Activated CD8-positive, alpha-beta memory T cell treated with anti-CD3 and anti-CD28 coated beads, Interleukin-2, amount 10 ng/mL, durations not matched to agents 7 days and 5 days (primary cell): ENCODE measurements at places on chromosomes 16 and 17. TPM values are rescaled to one million over a fixed set of nuclear protein-coding genes. Genes with fewer than 3 reads are reported as not detected.

Gene ARHGDIG
- not detected for total RNA-seq

- H3K4me3 ChIP-seq, result no peak overlapping the region
- H3K27ac ChIP-seq, result no peak overlapping the region
- H3K4me1 ChIP-seq, result no peaks in the 10 kb centered on the region
- DNase-seq, result no peak
Observed at GRCh38 chr16:19227643-19228042, 57.9 kb upstream of the CLEC19A start.

DNA sequence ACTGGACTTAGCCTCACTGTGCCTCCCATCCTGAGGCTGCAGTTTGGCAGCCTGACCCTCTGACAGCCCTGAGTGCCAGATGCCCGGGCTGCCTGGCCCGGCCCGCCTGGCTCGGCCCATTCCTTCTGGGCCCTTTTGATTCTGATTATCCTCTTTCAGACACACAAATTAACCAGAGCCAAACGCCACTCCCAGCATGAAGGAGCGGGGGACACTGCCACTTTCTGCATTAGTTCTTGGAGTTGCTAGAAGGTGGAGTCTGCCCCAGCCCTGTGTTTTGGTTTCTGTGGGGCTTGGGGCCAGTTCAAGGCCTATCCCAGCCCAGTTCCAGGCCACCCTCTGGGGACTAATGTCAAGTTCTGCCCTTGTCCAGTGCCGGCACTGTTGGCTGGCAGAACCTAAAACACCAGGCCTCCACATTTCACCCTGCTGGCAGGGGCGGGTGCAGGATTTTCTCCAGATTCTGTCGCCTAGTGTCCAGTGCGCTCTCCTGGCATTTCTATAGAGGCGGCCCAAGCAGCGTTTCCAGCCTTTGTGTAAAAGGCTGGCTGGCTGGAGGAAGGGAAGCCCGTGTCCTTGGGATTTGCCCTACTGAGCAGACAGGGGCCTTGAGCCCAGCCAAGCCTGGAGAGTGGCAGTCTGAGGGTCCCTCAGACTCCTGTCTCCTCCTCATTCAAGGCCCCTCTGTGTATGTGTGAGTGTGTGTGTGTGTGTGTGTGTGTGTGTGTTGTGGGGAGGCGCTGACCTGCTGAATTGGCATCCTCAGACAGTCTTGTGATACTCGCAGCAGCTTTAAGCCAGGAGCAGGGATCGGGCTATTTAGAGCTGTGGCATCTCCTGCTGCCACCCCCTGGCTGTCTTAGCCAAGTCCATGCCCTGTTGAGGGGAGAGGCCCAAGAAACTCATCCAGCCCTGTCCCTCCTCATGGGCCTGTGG is 21.4 kb downstream of the PLCD3 start:
- H3K27ac ChIP-seq, result no peak overlapping the region
- H3K4me1 ChIP-seq, result no peaks in the 10 kb centered on the region
- no peak overlapping the region for H3K4me3 ChIP-seq
- no peaks in the 10 kb centered on the region for H3K36me3 ChIP-seq
- no peak for DNase-seq
- H3K27me3 ChIP-seq, result no peaks in the 10 kb centered on the region

DNA sequence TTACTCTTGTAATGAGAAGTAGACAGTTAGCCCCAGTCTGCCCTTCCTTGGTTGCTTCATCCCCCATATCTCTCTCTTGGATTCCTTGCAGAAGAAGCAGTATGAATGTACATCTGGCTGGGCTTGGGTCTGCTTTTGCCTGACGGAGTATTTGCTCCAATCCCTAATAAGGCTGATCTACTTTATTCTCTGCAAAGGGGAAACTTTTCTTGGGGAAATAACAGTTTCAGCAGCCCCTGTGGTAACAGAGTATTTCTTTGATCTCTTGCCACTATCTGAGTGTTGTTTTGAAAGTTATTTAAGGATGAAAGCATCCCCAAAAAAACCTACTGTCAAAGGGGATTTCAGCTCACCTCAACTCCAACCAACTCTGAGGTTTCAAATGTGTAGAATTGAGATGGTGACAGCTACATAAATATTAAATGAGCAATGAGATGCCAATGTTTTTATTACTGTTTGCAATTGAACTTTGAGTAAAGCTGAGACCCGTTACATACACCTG is 168.9 kb upstream of the NOG start:
- DNase-seq, result no peak
- no peaks in the 10 kb centered on the region for H3K36me3 ChIP-seq
- peaks cover 7% of the 10 kb centered on the region for H3K27me3 ChIP-seq
- no peak overlapping the region for H3K27ac ChIP-seq

Gene SKAP1
- 75.5 TPM for total RNA-seq

DNA sequence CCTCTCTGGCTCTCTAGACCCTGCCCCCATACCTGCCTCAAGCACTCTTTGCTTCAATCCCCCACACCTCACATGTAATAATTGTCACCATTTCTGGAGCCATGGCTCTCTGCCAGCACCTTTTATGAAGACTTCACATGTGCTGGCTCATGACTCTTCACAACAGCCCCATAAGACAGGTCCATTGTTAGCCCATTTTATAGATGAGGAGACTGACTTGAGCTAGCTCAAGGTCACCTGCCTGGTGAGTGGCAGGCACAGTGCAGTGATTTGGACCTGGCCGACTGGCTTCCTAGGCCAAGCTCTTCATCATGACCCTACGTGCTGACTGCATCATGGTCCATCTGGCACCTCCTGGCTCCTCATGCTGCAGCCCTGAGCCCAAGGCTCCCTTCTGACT is 25.0 kb downstream of the FAM20A start:
- H3K36me3 ChIP-seq, result no peaks in the 10 kb centered on the region
- H3K4me3 ChIP-seq, result no peak overlapping the region
- no peak overlapping the region for H3K27ac ChIP-seq
- no peak for DNase-seq
- peaks cover 2% of the 10 kb centered on the region for H3K27me3 ChIP-seq

- no peak overlapping the region for H3K27ac ChIP-seq
- H3K4me3 ChIP-seq, result no peak overlapping the region
- H3K27me3 ChIP-seq, result no peaks in the 10 kb centered on the region
- H3K4me1 ChIP-seq, result no peaks in the 10 kb centered on the region
- DNase-seq, result no peak
Observed at GRCh38 chr17:14840616-14841231, 424.4 kb downstream of the PMP22 start.
